ENCODE measurements at places on chromosomes 2 and 18. TPM values are rescaled to one million over a fixed set of nuclear protein-coding genes. Genes with fewer than 3 reads are reported as not detected.

SAG gene
- not detected for total RNA-seq

SIX3 gene
- not detected for total RNA-seq

OBSL1 gene
- total RNA-seq = 187 TPM

SNORC gene
- total RNA-seq = 0.45 TPM

PPP1R1C gene
- not detected for total RNA-seq

FSHR gene
- total RNA-seq = not detected

HAAO gene
- total RNA-seq = 4.2 TPM

CAPN14 gene
- not detected for total RNA-seq

- H3K27ac ChIP-seq = no peak overlapping the region
- no peaks in the 10 kb centered on the region for H3K4me1 ChIP-seq
- peak; percentile 44 for DNase-seq
- H3K27me3 ChIP-seq = no peaks in the 10 kb centered on the region
These were observed 36.6 kb downstream of the COPS8 start for GRCh38 chr2:237122214-237122666.

DNA sequence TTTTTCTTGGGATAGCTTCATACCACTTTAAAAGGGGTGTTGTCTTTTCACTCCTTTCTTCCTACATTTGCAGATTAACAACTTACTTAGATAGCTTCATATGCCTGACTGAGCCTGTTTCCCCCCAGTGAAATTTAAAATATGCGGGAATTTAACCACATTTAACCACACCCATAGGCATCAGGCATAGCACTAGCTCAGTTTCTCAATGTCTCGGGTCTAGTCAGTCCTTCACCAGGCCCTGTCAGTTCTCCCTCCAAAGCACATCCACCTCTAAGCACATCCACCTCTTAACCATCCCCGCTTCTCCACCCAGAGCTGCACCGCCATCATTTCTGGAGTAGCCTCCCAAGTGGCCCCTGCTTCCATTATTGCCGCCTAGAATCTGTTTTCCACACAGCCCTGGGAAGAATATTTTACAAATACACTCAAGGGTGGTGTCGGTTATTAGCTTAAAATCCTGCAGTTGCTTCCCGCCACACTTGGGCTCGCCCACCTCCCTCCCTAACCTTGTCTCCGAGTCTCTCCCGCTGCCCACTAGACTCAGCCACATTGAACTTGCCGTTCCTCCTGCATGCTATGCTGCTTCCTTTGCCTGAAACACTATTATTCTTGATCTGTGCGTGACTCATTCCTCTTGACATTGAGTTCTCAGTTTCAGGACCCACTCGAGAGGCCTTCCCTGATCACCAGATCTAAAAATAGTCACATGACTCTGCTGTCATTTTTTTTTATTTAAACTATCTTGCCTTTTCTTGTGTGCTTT lies 68.3 kb downstream of the SPTBN1 start:
- DNase-seq = peak; percentile 79
- peaks cover 27% of the 10 kb centered on the region for H3K4me1 ChIP-seq
- H3K36me3 ChIP-seq = peaks cover 15% of the 10 kb centered on the region
- H3K27me3 ChIP-seq = no peaks in the 10 kb centered on the region
- H3K27ac ChIP-seq = peak overlapping the region; percentile 88
- H3K4me3 ChIP-seq = no peak overlapping the region

- H3K4me1 ChIP-seq = no peaks in the 10 kb centered on the region
- H3K4me3 ChIP-seq = no peak overlapping the region
- no peaks in the 10 kb centered on the region for H3K27me3 ChIP-seq
These were observed 95.0 kb downstream of the DGKD start for GRCh38 chr2:233449081-233449901.

DNA sequence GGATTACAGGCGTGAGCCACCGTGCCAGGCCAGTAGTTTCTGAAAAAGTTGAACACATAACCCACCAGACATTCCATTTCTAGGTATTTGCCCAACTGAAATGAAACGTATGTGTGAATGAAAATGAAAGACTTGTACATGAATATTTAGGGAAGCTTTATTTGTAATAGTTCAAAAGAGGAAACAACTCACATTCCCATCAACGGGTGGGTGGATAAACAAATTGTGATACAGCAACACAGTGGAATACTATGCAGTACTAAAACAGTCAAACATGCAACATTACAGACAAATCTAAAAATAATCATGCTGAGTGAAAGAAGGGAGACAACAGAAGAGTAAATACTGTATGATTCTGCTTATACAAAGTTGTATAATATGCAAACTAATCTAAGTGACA lies 46.8 kb downstream of the TMEM131 start:
- H3K4me1 ChIP-seq = peaks cover 9% of the 10 kb centered on the region
- no peak overlapping the region for H3K27ac ChIP-seq
- no peak for DNase-seq
- H3K36me3 ChIP-seq = no peaks in the 10 kb centered on the region

DNA sequence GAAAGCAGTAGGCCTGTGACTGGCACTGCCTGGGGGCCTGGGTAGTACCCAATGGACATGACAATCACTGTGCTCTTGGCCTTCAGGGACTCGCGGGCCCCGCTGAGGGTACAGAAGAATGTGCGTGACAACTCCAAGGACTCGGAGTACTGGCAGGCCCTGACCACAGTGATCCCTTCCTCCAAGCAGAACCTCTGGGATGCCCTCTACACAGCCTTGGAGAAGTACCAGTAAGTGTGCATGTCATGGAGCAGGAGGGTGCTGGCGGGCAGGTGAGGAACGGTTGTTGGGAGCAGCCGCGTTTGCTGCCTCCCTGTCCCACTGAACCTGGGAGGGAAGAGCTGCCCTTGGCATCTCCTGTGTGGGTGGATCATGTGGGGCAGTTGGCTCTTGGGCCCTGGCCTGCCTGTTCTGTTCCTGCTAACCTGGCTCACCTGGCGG lies 23.3 kb downstream of the OTOF start:
- H3K36me3 ChIP-seq = no peaks in the 10 kb centered on the region
- no peak overlapping the region for H3K4me3 ChIP-seq
- no peaks in the 10 kb centered on the region for H3K27me3 ChIP-seq
- no peak for DNase-seq

DNA sequence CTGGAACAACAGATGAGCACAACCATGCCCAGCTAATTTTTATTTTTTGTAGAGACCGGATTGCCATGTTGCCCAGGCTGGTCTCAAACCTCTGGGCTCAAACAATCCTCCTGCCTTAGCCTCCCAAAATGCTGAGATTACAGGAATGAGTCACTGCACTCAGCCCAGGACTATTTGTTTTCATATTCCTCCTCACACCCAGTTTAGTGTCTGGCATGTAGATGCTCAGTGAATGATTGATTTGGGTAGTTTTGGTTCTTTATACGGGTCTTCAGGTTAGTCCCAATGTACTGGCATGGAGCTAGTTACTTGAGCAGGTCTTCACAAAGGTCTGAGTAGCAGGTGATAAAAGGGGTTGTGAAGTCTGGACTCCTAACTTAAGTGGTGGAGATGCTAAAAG lies 6.2 kb downstream of the EIF2B4 start:
- H3K4me3 ChIP-seq = no peak overlapping the region
- H3K27ac ChIP-seq = no peak overlapping the region
- DNase-seq = no peak
- no peaks in the 10 kb centered on the region for H3K27me3 ChIP-seq

DNA sequence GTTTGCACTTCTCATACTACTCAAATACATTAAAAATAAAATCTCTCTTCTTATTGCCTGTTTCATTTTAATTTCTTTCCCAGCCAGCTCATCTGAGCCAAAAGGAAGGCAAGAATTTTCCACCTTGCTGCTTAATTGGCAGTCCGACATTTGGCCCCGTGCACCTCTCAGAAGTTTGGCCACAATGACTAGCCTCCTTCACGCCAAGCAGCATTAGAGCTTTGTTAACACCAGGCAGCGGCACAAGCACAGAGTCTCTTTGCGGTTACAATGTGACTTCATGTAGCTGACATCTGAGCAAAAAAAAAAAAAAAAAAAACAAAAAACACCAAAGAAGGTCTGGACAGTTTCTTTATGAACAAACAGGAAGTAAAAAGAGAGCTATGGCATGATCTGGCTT lies 248.9 kb downstream of the OSR1 start:
- H3K27ac ChIP-seq = no peak overlapping the region
- H3K27me3 ChIP-seq = no peaks in the 10 kb centered on the region
- H3K4me1 ChIP-seq = peaks cover 3% of the 10 kb centered on the region
- DNase-seq = no peak
- H3K36me3 ChIP-seq = no peaks in the 10 kb centered on the region

DNA sequence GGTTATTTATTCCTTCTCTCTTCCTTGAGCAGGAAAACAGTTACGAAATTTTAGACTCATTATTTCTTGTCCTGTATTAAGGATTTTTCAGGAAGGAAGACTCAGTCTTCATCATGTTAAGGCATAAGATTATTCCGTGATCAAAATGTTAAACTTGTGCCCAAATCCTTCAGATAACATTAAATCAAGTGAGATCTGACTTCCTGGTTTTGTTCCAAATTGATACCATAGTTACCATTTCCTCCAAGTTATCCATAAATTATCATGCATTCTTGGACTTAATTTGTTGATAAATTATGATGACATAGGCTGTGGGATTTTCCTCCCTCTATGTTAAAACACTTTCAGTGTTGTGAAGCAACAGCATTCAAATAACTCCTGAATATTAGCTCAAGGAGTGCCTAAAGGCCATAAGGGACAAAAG lies 31.9 kb downstream of the EFEMP1 start:
- no peaks in the 10 kb centered on the region for H3K27me3 ChIP-seq
- no peak for DNase-seq
- H3K36me3 ChIP-seq = no peaks in the 10 kb centered on the region
- peaks cover 19% of the 10 kb centered on the region for H3K4me1 ChIP-seq

DNA sequence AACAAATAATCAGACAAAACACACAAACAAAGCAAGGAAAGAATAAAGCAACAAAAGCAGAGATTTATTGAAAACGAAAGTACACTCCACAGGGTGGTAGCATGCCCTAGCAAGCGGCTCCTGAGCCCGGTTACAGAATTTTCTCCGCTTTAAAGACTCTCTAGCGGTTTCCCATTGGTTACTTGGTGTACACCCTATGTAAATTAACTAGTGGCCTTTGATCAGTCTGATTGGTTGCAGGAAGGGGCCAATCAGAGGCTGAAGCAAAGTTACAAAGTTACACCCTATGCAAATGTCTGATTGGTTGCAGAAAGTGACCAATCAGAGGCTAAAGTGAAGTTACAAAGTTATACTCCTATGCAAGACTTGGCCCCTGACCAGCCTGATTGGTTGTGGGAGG lies 242.9 kb downstream of the LDLRAD4 start:
- H3K27ac ChIP-seq = no peak overlapping the region
- no peak for DNase-seq
- no peaks in the 10 kb centered on the region for H3K36me3 ChIP-seq
- H3K27me3 ChIP-seq = no peaks in the 10 kb centered on the region

GRCh38 chr18:11437046-11437445 lies 172.3 kb upstream of the SLC35G4 start:
- DNase-seq = no peak
- H3K27ac ChIP-seq = no peak overlapping the region
- no peaks in the 10 kb centered on the region for H3K27me3 ChIP-seq
- no peak overlapping the region for H3K4me3 ChIP-seq
